ENCODE measurements at places on chromosomes 1 and 21.

DNA sequence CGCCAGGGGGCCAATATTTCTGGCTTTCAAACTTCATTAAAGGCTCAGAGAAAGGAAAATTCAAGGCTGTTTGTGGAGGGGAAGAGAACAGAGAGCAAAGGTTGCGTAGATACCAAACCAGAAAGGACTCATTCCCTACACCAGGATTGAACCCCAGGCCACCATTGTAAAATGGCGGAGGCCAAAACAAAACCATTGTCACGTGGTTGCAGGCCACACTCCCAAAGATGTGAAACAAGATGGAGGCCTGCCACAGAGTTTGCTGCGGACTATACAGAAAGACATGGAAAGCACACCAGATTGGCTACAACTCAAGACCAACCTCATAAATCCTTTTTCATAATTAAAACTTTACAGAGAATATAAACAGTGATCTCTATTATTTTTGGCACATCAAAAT lies 116.5 kb downstream of the KCNK1 start:
- H3K36me3 ChIP-seq: no peaks in the 10 kb centered on the region
- H3K27me3 ChIP-seq: no peaks in the 10 kb centered on the region
- no peak overlapping the region for H3K4me3 ChIP-seq
- H3K27ac ChIP-seq: no peak overlapping the region
- DNase-seq: no peak

GRCh38 chr1:51728611-51729155 lies 111.8 kb downstream of the OSBPL9 start:
- H3K36me3 ChIP-seq: no peaks in the 10 kb centered on the region
- no peaks in the 10 kb centered on the region for H3K4me1 ChIP-seq
- H3K4me3 ChIP-seq: peak overlapping the region; percentile 56
- no peaks in the 10 kb centered on the region for H3K27me3 ChIP-seq
- H3K27ac ChIP-seq: no peak overlapping the region
- no peak for DNase-seq

DNA sequence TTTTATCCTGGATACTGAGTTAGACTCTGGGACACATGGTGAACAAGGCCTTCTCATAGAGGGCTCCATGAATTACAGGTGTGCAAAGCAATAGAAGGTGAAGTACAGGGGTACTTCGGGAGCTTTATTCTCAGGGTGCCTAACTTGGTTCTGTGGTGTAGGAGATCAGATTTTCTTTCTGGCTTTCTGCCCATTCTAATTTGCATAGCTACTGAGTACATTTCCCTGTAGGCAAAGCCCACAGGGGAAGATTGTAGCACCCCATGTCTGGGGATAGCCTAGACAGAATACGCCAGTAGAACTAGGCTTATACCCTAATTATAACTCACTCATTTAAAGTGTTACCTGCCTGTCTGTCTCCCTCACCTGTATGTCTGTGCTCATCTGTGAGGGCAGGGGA lies 49.7 kb downstream of the PGM1 start:
- no peaks in the 10 kb centered on the region for H3K4me1 ChIP-seq
- no peaks in the 10 kb centered on the region for H3K36me3 ChIP-seq
- no peaks in the 10 kb centered on the region for H3K27me3 ChIP-seq
- H3K27ac ChIP-seq: no peak overlapping the region

DNA sequence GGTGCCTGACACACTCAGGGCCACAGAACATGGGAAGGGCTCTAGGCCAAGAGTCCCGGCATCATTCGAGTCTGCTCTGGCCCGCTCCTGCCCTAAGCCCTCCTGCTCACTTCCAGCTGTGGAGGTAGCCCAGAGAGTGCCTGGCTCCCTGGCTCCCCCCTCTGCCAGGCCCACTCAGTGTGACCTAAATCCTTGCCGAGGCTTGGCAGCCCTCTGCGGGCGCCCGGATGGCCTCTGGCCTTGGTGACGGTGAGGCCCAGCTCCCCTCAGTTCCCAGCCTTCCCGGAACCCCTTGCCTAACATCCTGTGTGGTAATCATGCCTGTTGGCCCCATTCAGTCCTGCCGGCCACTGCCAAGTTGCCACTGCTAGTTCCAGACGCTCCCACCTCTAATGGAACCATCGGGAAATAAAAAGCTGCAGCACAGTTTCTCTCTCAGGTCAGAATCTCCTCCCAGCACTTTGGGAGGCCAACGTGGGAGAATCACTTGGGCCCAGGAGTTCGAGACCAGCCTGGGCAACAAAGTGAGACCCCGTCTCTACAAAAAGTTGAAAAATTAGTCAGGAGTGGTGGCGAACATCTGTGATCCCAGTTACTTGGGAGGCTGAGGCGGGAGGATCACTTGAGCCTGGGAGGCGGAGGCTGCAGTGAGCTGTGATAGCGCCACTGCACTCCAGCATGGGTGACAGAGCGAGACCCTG lies 1.2 kb upstream of the H6PD start:
- peak; percentile 95 for DNase-seq
- no peak overlapping the region for H3K4me3 ChIP-seq
- H3K4me1 ChIP-seq: peaks cover 2% of the 10 kb centered on the region
- H3K27me3 ChIP-seq: no peaks in the 10 kb centered on the region
- H3K27ac ChIP-seq: peak overlapping the region; percentile 99
- no peaks in the 10 kb centered on the region for H3K36me3 ChIP-seq

GRCh38 chr1:212762234-212762633 lies 29.3 kb downstream of the NSL1 start:
- no peak for DNase-seq
- no peaks in the 10 kb centered on the region for H3K4me1 ChIP-seq
- H3K4me3 ChIP-seq: no peak overlapping the region

DNA sequence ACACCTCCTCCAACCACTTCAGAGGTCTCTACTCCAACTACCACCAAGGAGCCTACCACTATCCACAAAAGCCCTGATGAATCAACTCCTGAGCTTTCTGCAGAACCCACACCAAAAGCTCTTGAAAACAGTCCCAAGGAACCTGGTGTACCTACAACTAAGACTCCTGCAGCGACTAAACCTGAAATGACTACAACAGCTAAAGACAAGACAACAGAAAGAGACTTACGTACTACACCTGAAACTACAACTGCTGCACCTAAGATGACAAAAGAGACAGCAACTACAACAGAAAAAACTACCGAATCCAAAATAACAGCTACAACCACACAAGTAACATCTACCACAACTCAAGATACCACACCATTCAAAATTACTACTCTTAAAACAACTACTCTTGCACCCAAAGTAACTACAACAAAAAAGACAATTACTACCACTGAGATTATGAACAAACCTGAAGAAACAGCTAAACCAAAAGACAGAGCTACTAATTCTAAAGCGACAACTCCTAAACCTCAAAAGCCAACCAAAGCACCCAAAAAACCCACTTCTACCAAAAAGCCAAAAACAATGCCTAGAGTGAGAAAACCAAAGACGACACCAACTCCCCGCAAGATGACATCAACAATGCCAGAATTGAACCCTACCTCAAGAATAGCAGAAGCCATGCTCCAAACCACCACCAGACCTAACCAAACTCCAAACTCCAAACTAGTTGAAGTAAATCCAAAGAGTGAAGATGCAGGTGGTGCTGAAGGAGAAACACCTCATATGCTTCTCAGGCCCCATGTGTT lies 66.6 kb downstream of the TPR start:
- no peak for DNase-seq
- H3K4me3 ChIP-seq: no peak overlapping the region
- peaks cover 28% of the 10 kb centered on the region for H3K36me3 ChIP-seq
- H3K4me1 ChIP-seq: no peaks in the 10 kb centered on the region
- no peaks in the 10 kb centered on the region for H3K27me3 ChIP-seq

DNA sequence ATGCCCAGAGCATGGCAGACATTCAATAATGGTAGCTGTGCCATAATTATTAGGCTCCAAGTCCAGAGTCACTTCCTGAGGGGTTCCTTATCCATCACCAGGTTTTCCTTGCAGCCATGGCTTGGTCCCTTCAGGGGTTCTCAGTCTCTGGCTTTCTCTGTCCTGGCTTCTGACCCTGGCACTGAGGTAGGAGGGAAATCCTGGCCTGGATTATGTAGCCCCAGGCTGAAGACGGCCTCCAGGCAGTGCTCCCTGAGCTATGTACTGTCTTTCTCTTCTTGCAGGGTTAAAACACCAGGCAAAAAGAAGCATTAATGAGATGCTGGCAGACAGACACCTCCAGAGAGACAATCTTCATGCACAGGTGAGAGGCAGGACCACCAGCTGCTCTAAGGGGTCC lies 9.5 kb upstream of the PADI3 start:
- H3K4me3 ChIP-seq: no peak overlapping the region
- H3K4me1 ChIP-seq: no peaks in the 10 kb centered on the region
- no peak for DNase-seq
- no peak overlapping the region for H3K27ac ChIP-seq
- no peaks in the 10 kb centered on the region for H3K36me3 ChIP-seq

DNA sequence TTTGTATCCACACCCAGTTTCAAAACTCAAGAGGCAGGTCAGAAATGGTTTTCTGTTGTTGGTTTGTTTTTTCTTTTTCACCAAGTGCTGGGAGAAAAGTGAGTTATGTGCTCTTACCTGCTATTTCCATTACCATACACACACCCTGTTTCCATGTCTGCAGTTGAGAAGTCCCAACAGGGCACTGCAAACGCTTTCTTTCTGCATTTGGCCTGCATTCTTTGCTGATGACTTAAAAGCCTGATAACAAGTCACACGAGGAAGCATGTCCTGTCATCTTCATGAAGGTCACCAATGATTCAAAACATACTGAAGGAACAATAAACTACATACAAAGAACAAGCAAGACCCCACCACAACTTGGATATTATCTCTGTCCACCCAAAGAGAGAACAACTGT lies 24.8 kb upstream of the KCNE1 start:
- no peak overlapping the region for H3K4me3 ChIP-seq
- no peaks in the 10 kb centered on the region for H3K36me3 ChIP-seq
- DNase-seq: no peak
- H3K4me1 ChIP-seq: no peaks in the 10 kb centered on the region

DNA sequence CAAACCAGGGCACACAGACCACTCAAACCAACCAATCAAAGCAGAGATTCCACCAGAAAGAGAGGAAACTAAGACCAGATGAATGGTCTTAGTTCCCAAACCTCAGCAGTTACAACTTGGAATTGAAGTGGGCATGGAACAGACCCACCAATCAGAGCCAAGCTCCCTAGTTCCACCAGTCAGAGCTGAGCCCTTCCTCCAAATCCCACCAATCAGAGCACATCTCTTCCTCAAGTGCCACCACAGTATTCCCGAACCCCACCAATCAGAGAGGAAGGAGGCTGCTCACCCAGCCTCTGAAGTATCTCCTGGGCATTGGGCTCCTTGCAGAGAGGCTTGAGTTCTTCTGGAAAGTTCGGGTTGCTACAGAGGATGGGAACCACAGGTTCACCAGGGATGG lies 1.4 kb downstream of the GUCA2A start:
- no peak overlapping the region for H3K27ac ChIP-seq
- H3K4me3 ChIP-seq: no peak overlapping the region
- peak; percentile 10 for DNase-seq
- H3K36me3 ChIP-seq: no peaks in the 10 kb centered on the region
- H3K27me3 ChIP-seq: no peaks in the 10 kb centered on the region

DNA sequence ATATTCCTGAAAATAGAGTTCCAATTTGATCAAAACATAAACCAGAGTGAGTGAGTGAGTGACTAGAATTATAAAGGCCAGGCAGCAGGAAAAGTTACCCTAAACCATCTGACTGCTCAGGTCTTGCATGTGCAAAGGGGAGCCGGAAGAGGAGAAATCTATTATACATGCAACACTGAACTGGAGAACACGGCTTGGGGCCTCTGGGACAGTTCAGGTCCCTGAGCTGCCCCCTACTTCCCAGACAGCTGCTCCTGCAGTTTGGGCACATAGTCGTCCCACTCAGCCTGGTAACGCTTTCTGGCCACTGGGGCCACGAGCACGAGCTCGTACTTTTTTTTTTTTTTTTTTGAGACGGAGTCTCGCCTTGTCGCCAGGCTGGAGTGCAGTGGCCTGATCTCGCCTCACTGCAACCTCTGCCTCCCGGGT lies 40.1 kb downstream of the PTPRC start:
- no peak overlapping the region for H3K4me3 ChIP-seq
- H3K4me1 ChIP-seq: no peaks in the 10 kb centered on the region
- no peaks in the 10 kb centered on the region for H3K27me3 ChIP-seq

GRCh38 chr1:29284961-29285560 lies 48.7 kb downstream of the PTPRU start:
- H3K4me1 ChIP-seq: peaks cover 3% of the 10 kb centered on the region
- H3K27ac ChIP-seq: no peak overlapping the region
- DNase-seq: peak; percentile 58
- H3K27me3 ChIP-seq: no peaks in the 10 kb centered on the region

DNA sequence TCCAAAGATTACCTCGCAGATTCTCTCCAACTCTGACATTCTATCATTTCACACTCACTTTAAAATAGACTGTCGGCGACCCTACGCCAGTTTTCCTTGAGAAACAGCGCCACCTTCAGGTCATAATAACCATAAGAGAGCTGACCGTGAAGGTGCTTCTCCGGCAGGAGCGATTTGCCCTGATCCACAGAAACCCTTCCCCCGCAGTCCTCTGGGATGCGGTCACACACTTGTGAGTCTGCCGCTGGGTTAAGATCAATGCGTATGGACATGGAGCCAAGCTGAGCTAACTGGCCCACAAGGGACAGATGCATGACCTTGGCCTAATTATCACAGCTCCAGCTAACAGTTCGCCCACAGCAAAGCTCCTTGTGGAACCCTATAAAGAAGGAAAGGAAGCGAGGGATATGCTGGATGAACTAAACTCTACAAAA lies 32.8 kb upstream of the IFNAR2 start:
- no peaks in the 10 kb centered on the region for H3K36me3 ChIP-seq
- no peak overlapping the region for H3K4me3 ChIP-seq
- no peaks in the 10 kb centered on the region for H3K27me3 ChIP-seq
- H3K27ac ChIP-seq: no peak overlapping the region
- peaks cover 9% of the 10 kb centered on the region for H3K4me1 ChIP-seq

DNA sequence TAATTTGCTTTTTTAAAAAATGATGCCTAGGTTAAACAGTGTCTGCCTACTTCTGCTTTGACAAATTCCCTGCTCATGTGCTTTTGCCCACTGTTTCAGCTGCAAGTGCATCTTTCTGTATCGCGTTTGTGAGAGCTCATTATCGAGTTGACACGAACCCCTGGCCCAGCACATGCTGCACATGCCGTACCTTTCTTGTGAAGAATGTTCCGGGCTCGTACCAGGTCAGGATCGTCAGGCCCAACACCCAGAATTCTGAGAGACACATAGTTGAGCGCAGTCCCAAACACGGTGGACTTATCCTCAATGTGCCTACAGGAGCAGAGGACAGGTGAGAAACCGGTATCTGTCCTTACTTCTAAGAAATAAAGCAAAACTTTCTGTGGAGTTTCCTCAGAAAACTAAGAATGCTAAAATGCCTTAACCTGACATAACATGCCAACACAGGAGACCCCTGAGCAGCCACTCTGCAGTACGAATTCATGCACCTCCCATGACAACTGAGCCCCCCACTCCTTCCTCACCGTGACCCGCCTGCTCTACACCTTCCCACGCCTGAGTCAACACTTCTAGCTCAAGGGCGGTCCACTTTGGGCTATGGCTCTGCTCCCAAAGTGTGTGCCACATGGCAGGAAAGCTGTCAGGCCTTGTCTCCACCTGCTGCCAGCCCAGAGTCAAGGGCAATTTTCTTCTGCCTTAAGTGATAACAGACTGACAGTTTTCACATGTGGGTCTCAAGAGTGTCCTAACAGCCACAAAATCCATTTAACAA lies 6.7 kb downstream of the LSS start:
- DNase-seq: peak; percentile 55
- peaks cover 16% of the 10 kb centered on the region for H3K4me1 ChIP-seq
